Left lobe of liver (tissue), 2 donors: ENCODE measurements at places on chromosomes 3 and 15. TPM values are rescaled to one million over a fixed set of nuclear protein-coding genes. Genes with fewer than 3 reads are reported as not detected.

- DNase-seq = no peak
Observed at GRCh38 chr15:70475921-70476320, 287.4 kb downstream of the UACA start.

GRCh38 chr3:190886945-190887344 lies 24.5 kb upstream of the GMNC start:
- DNase-seq = no peak

DNA sequence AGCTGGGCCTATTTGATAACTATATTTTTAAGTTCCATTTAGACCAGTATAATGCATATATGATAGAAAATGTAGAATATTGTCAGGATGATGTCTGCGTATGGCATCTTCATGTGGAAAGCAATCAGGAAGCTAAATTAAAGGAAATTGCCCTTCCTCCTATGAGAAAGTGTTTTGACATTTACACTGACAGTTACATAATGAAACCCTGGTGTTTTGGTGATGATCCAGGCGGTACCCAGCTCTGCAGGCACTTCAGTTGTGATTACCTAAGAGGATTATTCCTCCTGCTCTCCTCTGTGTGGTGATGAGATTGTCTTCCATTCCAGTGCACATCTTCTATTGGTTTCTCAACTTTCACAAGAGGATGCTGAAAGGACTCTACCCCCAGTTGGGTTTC lies 126.5 kb upstream of the MITF start:
- DNase-seq = no peak

- no peak for DNase-seq
Observed at GRCh38 chr3:178752843-178753242, 216.6 kb downstream of the KCNMB2 start.

GRCh38 chr3:186896875-186897274 lies 33.5 kb upstream of the ST6GAL1 start:
- no peak for DNase-seq

DNA sequence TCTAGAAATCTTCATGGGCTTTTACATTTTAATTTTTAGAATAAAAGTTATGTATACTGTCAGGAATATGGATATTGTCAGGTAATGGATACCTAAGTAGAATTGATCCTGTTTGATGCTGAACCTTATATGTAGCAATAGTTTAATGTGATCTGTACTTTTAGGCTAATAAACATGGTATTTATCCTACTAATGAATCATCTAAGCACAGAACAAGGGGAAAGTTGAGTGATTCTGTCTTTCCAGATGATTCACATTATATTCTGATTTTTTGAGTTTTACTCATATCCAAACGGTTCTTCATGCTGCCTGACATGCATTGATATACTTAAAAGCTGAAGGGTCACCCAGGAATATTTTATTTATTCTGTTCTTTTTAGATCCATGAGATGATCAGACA lies 34.5 kb downstream of the FANCI start:
- DNase-seq = no peak

DNA sequence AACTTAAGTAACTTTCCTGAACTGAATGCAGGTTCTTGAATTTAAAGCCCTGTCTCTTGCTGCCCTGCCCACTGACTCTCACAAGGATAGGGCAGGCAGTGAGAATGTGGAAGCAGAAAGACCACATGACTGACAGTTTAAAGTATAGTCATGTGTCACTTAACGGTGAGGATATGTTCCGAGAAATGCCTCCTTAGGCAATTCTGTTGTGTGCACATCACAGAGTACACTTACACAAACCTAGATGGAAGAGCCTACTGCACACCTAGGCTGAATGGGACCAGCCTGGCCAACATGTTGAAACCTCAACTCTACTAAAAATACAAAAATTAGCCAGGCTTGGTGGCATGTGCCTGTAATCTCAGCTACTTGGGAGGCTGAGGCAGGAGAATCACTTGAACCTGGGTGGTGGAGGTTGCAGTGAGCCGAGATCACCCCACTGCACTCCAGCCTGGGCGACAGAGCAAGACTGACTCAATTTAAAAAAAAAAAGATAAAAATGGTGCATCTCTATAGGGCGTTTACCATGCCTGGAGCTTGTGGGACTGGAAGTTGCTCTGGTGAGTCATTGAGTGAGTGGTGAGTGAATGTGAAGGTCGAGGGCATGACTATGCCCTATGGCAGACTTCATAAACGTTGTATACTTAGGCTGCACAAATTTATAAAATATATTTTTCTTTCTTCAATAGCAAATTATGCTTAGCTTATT lies 18.9 kb upstream of the COPG1 start:
- DNase-seq = no peak

- no peak for DNase-seq
Observed at GRCh38 chr15:95715906-95716656, 614.4 kb upstream of the NR2F2 start.

DNA sequence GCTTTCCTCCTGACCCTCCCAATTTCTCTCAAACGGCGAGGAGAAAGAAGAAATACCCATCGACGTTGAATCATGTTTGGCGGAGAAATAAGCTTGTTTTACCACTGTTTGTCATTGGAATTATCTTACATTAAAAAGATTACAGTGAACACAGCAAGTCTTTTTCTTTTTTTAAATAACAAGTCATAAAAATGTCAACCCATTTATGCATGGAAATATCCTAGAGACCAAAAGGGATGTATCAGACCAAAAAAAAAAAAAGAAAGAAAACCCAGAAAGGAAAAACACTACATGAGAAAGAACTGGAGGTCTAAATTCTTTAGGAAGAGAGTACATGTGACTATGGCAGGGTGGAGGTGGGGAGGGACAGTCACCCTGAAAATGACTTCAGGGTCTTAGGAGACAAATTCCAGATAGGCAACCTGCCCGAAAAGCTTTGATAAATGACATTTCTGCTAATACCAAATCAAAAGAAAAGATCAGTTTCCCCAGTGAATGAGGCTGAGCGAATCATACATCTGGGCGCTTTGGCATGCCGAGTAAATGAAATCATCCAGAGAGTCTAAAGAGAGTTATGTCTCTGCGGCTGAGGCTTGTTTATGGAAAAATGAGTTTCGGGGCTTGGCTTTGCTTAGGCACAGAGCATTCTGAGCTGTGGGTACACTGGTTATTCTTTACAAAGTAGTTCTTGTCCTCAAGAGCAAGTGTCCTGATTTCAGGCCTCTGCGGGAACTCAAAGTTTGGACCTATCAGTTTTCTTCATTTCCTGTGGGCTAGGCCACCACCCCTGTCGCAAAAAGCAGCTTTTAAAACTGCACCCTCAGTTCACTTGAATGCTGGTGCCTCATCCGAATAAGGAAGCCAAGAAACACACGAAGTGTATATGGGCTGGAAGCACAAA lies 110.1 kb upstream of the TGFBR2 start:
- DNase-seq = no peak

DNA sequence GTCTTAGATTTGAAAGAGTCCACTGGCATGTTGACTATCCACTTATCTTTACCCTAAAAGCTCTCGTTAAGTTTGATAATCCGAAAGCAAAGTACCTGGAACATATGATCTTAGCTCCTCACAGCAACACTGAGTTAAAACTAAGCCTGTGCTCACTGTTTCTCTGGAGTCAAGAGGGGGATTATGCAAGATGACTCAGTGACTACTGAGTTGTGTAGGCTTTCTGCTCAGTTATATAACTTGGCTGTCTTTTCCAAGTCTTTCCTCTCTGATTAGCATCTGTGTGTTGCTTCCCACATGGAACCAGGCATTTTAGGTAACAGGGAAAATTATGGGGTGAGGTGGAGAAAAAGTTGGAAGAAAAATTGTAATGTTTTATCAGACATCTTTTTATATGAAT lies 31.2 kb upstream of the MYO5C start:
- no peak for DNase-seq

GRCh38 chr3:11539218-11539617 lies 104.5 kb downstream of the VGLL4 start:
- DNase-seq = no peak

DNA sequence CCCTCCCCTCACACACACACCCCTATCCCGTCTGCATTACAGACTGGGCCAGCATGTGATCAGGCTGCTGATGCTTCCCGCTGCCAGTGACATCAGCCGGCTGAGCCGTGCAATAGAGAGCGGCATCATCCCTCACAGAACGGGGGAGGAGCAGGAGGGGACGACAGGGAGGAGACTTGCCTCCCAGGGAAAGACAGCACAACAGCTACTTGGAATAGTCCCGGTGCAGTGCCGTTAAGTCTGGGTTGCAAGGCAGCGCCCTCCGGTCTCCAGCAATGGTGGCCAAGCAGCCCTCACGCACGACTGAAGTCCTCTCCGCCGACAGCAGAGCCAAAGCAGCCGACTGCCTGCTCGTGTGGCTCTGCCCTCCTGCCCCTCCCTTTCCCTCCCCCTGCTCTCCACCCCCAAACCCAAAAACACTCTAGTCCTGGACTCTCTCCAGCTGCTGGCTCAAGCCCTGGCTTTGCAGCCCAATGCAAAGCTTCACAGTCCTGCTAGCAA lies 31.5 kb upstream of the RPS17 start:
- no peak for DNase-seq

- no peak for DNase-seq
Observed at GRCh38 chr15:57485869-57486268, 105.8 kb upstream of the MYZAP start.

GRCh38 chr3:133371181-133371580 lies 28.7 kb upstream of the BFSP2 start:
- DNase-seq = no peak

DNA sequence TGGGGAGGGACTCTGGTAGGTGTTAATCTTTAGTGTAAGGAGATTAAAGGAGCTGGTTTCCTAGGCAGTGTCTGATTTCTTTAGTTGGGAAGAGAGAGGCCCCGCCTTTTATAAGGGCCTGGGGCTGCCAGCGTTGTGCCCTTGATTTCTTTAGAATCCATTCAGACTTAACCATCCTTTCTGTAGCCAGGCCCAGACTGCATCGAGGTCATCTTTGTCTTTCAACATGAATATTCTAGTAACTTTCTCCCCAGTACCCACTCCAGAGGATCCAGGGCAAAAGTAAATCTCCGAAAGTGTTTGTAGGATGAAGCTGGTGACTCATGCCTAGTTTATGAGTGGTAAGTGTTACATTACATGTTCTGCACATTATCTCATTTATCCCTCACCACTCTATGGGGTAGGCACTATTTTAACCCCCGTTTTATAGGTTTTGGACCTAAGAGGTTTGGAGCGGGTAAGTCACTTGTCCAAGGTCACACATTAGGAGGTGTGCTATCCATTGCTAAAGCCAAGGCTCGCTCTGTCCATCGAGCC lies 11.8 kb upstream of the USP3 start:
- no peak for DNase-seq

DNA sequence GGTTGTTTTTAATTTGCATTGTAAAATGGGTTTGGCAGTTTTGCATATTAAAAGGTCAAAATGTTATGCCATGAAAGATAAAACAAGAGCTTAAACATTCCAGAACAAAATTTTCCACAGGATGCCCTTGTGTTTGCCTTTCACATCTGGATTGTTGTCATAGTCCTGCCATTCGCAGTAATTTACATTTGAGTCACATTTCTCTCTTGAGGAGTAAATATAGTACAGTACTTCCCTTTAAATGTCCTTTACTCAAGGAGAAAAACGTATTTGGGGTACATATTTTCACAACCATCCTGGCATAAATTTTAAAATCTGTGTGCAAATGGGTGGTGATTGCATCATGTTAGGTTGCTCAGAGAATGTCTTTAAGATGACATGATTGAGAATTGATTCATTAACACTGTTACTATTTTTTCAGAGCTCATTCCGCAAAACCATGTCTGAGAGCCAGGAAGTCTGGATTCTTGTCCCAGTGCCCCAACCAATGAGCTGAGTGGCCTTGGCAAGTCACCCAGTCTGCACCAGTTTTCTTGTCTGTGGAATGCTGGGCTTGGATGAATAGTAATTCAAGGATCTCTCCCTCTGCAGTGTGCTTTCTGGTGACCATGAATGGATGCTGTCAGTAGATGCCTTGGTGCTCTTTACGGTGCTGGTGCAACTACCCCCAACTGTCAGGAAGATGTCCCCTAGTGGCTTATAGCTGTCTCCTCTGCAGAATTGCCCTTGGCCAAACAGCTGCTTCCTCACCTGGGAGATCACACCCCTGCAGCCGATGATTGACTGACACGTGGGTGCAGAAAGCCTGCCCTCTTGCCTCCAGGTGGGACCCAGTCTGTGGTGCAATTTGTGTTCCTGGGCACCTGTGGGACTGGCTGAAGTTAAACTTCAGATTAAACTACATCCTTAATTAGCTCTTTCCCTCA lies 43.0 kb downstream of the ABHD5 start:
- no peak for DNase-seq

PEX11A gene
- 25.8 TPM for total RNA-seq

DZIP1L gene
- total RNA-seq = 1.6 TPM

NPAP1 gene
- 0.05 TPM for total RNA-seq

SAXO2 gene
- total RNA-seq = 0.58 TPM

LRTM1 gene
- not detected for total RNA-seq

FOXL2NB gene
- not detected for total RNA-seq

CCR8 gene
- total RNA-seq = not detected

CA12 gene
- total RNA-seq = 0.28 TPM

SMAD6 gene
- total RNA-seq = 16.2 TPM

SOX14 gene
- total RNA-seq = not detected

MYO5A gene
- 4.0 TPM for total RNA-seq

PIGZ gene
- 3.8 TPM for total RNA-seq

AGBL1 gene
- total RNA-seq = not detected

P2RY1 gene
- total RNA-seq = 1.1 TPM

SLC24A5 gene
- not detected for total RNA-seq
